ENCODE measurements at places on chromosomes 3 and 15.

- no peak for DNase-seq
These were observed 73.8 kb downstream of the LEKR1 start for GRCh38 chr3:156899951-156900350.

DNA sequence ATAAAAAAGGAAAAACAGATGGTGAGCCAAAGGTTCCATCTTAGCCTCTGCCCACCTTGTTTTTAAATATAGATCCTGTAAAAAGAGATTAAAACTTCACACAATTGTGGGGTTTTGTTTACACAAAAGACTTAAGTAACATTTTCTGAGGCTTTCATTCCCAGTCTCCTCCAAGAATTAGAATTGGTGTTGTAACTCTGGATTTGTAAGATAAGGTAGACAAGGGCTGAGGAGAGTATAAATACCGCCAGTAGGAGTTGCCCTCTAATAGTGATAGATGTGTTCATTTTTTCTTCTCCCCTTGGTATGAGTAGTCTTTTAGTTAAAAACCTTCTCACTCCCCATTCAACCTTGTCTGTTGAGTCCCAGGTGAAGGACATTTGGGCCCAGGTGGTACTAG is 8.5 kb downstream of the MINDY2 start:
- DNase-seq = no peak

- DNase-seq = no peak
These were observed 16.5 kb downstream of the LMCD1 start for GRCh38 chr3:8518138-8518537.

- no peak for DNase-seq
These were observed 36.8 kb upstream of the KIF23 start for GRCh38 chr15:69377216-69377970.

DNA sequence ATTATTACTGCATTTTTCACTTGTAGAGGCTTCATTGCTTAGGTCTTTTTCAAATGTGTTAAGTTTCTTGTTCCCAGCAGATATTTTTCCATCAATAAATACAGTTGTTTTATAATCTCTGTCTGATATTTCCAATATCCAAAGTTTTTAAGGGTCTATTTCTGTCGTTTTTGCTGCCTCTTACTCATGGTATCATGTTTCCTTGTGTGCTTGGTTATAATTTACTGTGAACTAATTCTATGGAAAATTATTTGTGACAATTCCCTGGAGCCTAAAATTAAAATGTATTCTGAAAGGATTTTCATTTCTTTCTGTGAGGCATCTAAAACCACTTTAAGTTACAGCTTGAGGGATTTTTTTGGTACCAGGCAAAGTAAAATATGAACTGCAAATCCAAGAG is 17.5 kb downstream of the TBC1D5 start:
- DNase-seq = no peak

DNA sequence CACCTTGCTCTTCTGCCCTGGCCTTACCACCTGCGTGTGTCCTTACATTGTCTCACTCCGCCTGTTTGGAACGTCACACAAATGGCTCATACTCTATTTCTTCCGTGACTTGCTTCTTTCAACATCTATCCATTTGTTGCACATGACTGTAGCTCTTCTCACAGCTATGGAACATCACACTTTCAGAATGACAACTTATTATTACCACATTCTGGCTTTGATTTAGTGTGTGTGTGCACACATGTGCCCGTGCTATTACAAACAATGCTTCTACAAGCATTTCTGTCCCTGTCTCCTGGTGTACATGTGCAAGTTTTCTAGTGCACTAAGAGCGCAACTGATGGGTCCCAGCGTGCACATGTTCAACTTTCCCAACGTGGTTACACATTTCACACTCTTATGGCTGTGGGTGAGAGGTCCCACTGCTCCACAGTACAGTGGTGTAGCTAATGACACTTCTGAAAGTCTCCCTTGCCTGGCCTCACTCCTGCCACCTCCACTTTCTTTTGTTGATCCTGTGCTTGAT is 37.8 kb downstream of the PTH1R start:
- DNase-seq = no peak

DNA sequence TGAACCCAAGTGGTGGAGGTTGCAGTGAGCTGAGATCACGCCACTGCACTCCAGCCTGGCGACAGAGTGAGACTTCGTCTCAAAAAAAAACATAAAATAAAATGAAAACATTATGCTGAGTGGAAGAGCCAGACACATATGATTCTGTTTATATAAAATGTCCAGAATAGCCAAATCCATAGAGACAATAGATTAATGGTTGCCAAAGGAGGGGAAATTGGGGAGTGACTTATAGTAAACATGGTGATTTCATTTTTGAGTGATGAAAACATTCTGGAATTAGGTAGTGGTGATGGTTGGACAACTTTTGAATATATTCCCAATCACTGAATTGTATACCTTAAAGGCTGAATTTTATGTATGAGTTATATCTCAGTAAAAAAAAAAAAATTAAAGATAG is 172.0 kb upstream of the BFSP2 start:
- DNase-seq = no peak

- no peak for DNase-seq
These were observed 53.1 kb upstream of the XCR1 start for GRCh38 chr3:46080124-46080968.

DNA sequence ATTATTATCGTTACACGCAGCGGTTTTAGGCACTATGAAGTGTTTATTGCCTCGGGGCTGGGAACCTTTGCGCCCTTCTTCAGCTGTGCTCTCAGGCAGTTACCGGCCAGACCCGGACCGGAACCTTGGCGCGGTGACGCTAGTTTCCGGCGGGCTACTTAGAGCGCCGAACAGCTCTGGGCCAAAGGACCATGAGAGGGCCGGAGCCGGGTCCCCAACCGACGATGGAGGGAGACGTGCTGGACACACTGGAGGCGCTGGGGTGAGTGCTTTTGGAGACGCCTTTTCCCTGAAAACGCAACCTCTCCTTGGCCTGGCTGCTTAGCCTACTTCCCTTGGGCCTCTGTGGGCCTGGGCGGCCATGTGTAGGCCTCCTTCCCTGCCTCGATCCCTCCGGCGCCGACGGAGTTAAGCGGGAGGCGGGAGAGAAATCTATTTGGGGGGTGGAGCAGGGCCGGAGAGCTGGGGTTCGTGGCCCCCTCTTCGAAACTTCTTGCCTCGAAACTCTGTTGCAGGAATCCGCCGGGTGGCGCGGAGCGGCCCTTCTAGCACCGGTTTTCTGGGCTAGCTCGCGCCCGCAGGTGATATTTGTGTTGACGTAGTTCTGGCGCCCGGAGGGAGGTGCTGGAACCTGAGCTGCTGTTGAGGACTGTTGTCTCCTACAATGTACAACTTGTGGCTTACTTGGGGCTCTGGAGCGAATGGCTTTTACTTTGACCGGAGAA is at the start of gene FAM98B:
Gene FAM98B, plus strand, starts transcription at position 157 of the 725 bp plus-strand sequence. Its CDS starts 35 bp downstream, at position 192.
- peak; percentile 90 for DNase-seq

GRCh38 chr3:161575901-161576300 is 79.3 kb downstream of the OTOL1 start:
- no peak for DNase-seq

DNA sequence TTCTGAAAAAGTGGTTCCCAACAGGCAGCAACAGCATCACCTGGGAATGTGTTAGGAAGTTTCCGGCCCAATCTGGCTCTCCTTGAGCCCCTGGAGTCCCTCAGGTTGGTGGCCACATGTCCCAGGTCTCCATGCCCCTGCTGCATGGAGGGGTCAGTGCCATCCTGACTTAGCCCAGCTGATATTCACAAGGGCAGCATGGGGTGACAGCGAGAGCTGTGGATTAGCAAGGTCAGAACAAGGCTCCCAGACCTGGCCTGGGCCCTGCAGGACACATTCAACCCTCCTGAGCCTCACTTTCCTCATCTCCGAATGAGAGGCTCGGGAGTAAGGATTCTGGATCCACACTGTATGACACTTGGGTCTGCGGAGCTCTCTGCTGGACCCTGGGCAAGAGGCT is 243.8 kb upstream of the TLE3 start:
- no peak for DNase-seq
